NAMALWA (cell line): ENCODE measurements at places on chromosomes 12 and 14.

DNA sequence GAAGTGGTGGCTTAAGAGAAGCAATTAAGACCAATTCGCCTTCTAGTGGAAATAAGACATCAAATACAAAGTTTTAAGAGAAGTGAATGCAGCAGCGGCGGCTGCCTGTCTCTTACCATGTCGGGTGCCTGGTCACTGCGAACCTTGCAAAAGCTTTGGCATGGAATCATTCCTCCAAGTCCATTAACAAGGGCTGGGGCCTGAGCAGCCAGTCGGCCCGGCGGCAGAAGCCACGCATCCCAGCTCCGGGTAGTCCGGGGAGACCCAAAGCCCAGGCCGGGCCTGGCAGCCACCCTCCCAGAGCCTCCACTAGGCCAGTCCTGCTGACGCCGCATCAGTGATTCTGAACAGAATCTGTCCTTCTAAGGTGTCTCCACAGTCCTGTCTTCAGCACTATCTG lies 321.0 kb downstream of the TMEM121 start:
- peak; percentile 1 for DNase-seq

- no peak for DNase-seq
Observed at GRCh38 chr12:3438401-3438800, 52.6 kb upstream of the PRMT8 start.

DNA sequence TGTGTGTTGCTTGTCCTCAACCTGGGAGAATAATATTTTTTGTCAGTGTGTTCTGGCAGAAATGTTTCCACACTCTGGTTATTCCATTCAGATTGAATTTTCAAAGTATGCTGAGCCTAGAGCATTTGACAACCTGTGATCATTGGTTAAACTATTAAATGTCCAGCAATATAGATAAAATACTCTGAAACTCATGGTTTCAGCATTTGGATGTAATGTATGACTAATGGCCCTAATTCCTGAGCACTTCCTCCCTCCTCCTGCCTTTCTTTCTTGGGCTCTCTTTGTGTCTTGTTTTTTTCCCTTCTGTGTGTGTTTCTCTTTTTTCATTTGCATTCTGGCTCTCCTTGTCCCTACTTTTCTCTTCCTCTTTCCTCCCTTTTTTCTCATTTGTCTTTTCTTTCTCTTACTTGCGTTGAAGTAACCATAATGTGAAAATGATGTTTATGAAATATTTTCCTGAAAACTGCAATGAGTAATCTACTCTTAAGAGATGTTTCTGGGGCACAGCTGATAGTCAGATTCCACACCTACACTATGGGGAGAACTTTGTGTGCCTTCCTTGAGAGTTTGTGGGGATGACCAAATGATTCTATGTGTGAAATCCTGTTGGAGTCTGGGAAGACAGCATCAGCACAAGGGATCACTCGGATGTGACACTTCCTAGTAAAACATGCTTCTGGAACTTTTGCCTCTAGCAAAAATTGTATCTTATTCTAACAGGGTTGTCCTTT lies 74.6 kb downstream of the FRMD6 start:
- no peak for DNase-seq

DNA sequence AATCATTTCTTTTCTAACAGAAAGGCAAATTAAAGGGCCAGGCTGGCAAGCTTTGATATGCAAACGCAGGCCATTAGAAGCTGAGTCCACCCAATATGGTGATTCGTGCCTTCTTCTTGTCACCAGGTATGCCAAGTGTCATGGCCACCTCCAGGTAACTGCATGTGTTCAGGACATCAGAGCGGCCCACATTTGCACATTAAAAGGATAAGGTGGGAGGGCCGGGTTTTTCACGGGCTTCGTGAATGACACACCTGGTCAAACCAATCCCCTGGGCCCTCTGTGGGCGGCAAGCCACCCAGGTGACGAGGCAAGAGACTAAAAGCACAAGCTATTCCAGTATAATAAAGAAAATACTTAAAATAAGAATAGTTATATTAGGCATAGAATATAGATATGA lies 75.9 kb upstream of the TSPAN11 start:
- DNase-seq, result no peak
